A549 treated with GW870086 at 1 μM for 4 hours (cell line): ENCODE measurements at places on chromosomes 5 and 9. TPM values are rescaled to one million over a fixed set of nuclear protein-coding genes. Genes with fewer than 3 reads are reported as not detected.

The SPATA6L gene
- 1.4 to 2.9 TPM (median 2.2 TPM) in 5 replicates for total RNA-seq

The MOB3B gene
- 7.2 to 11.0 TPM (median 9.6 TPM) in 5 replicates for total RNA-seq

The PCDHGB7 gene
- 0.03 to 0.06 TPM in 2 of 5 replicates, not detected in the others for total RNA-seq

The CATSPER3 gene
- total RNA-seq = 0.19 to 0.50 TPM (median 0.37 TPM) in 5 replicates

The NEURL1B gene
- 2.3 to 4.7 TPM (median 4.1 TPM) in 5 replicates for total RNA-seq
